Naive thymus-derived CD4-positive, alpha-beta T cell (primary cell): ENCODE measurements at places on chromosomes 12 and 14.

DNA sequence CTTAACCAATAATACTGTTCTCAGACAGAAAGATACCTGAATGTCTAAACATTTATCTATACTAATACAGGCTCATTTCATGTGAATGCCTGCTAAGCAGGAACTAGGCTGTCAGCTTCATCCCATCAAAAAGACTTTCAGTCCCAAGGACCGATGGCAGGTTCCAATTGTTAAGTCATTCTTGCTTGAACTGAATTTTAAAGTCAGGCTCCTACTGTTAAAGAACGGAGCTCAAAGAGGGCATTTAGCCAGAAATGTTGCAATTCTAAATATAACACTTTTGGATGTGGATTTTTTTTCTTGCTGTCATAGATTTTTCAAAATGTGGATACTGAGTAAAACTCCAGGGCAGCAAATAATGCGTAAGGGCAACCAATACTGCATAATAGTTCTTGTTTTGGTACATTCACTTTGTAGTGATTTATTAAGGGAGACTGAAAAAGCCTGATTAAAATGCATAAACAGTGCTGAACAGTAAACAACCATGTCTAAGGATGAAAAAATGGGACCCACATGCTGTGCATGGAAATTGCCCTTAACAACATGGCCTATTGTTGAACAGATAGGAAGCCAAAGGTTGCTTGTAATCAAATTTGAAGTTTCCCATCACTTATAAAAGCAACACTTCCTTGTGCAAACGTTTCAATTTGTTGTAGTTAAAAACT lies 38.6 kb upstream of the DBX2 start:
- no peaks in the 10 kb centered on the region for H3K36me3 ChIP-seq
- H3K27ac ChIP-seq: no peak overlapping the region

DNA sequence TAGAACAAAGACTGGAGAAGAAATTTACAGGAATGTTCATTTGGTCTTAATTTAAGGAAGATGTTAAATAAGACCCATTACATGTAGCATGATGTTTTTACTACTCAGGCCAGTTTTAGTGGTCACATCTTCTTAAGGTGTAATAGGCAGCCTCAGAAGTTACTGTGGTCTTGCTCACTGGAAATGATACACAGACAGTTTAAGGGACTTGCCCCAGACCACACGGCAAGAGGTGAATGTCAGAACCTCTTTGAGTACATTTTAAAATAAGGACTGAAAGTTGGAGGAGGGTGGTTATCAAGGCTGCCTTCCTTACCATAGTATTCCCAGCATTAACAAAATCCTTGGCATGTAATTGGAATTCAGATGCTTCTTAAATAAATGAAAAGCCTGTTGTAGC lies 37.9 kb downstream of the LRRK2 start:
- H3K27ac ChIP-seq: no peak overlapping the region
- H3K36me3 ChIP-seq: no peaks in the 10 kb centered on the region
- DNase-seq: no peak
- no peak overlapping the region for H3K4me3 ChIP-seq
- H3K4me1 ChIP-seq: no peaks in the 10 kb centered on the region

DNA sequence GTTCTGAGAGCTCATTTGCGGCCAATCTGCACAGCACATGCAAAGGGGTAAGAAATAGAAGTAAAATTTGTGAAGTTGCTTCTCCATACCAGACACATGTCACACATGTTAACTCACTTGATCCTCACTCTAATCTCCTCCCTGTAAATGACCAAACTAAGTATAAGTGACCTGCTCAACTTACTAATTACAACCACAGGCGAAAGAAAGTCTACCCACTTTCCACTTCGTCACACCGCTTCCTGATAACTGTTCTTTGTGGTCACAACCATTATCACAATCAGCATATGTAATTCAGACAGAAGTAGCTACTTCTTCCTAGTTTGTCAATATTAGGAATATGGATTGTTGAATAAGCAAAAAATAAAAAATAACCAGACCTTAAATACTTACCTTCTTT lies 293.7 kb upstream of the CLEC14A start:
- H3K36me3 ChIP-seq: no peaks in the 10 kb centered on the region
- no peak overlapping the region for H3K4me3 ChIP-seq
- no peak for DNase-seq

DNA sequence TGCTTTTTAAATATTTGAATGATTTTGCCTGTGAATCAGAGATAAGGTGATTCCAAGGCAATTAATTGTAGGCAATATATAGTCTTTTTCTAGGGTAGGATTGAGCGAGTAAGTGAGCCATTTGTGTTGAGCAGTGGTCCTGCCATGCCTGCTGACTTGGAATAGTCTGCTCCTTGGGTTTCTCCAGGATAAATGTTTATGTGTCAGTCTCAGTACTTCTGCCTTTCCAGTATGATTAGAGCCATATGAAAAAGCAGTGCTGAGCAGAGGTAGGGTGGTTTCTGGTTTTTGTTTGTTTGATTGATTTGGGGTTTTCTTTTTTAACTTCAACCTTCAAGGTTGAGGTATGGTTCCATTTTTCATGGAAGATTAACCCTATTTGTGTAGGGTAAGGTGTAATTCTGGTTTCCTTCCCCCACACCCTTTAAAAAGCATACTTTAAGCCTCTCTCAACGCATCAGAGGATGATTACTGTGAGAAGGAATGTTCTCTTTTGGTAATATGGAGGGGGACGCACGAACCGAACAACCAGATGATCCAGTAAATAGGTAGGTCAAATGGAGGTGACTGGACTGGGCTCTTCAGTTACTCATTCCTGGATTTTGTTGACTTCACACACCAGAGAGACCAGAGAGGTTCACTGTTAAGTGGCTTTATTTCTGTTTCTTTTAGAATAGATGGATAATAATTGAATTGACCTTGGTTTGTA lies 22.7 kb downstream of the FRMD6 start:
- no peaks in the 10 kb centered on the region for H3K36me3 ChIP-seq
- no peak overlapping the region for H3K27ac ChIP-seq
- no peaks in the 10 kb centered on the region for H3K4me1 ChIP-seq
- no peak for DNase-seq

DNA sequence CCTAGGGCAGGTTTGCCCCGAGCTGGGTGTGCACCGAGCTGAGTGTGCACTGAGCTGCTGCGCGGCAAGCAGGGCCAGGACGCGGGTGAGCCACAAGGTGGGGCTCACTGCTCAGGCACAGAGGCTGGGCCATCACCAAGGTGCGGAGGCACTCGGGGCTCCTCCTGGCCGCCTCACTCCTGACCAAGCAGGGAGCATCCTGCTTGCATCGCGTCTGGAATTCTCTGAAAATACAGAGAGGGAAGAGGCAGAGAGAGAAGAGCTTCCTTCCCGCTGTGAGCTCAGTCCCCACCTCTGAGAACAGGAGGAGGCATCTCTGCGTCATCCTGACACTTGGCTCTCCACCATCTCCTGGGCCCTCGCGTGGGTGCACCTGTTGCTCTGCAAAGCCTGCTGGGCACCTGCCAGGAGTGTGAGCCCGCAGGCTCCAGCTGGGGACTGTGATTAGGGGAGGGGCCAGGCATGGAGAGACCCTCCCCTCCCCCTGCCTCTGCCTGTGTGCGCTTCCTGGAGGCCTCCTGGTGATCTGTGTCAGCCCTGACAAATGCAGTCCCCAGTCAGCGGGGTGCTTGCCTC lies 116.3 kb downstream of the GLT1D1 start:
- H3K27ac ChIP-seq: no peak overlapping the region
- no peak for DNase-seq

GRCh38 chr12:64187370-64187769 lies 34.7 kb downstream of the KICS2 start:
- no peaks in the 10 kb centered on the region for H3K4me1 ChIP-seq
- H3K36me3 ChIP-seq: no peaks in the 10 kb centered on the region
- H3K4me3 ChIP-seq: no peak overlapping the region
- no peak for DNase-seq
- H3K27ac ChIP-seq: no peak overlapping the region

DNA sequence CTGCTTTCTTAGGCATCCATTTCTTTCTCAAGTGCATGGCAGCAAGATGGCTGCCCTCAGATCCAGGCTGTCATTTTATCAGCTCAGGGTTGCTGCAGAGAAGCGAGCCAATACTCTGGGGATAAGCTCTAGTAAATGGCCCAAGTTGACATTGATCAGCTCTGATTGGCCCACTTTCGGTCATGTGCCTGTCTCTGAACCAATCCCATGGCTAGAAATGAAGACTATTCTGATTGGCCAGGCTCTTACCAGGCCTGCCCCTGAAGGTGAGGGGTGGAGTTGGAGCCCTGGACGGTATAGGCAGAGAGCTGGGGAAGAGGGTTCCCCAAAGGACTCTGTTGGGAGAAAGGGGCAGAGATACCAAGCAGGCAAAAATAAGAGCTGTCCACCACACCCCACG lies 41.4 kb downstream of the MYO1H start:
- no peak overlapping the region for H3K4me3 ChIP-seq
- H3K27me3 ChIP-seq: no peaks in the 10 kb centered on the region
- no peaks in the 10 kb centered on the region for H3K4me1 ChIP-seq
- no peak for DNase-seq
- H3K27ac ChIP-seq: no peak overlapping the region

GRCh38 chr12:92111256-92111655 lies 34.4 kb downstream of the BTG1 start:
- peaks cover 22% of the 10 kb centered on the region for H3K4me1 ChIP-seq

- no peaks in the 10 kb centered on the region for H3K4me1 ChIP-seq
- H3K27ac ChIP-seq: no peak overlapping the region
- H3K36me3 ChIP-seq: no peaks in the 10 kb centered on the region
- no peak overlapping the region for H3K4me3 ChIP-seq
- H3K27me3 ChIP-seq: no peaks in the 10 kb centered on the region
These were observed 282.4 kb upstream of the RTL1 start for GRCh38 chr14:101185946-101186345.

DNA sequence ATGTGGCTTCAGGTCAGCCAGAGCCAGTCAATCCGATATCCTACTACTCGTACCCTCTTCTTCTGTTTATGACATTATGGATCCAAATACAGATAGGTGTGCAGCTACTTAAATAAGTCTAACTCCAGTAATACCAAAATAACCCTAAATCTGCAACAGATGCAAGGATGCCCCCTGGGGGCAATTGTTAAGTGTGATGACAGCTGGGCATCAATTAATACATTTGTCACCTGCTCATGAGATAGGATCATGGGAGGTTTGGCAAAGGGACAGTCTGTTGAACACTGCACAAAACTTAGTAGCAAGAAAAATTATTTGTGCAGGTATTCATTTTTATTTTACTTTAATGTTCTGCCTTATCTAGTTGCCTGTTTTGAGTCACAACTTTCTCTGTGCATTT lies 83.2 kb downstream of the SLC38A6 start:
- H3K27me3 ChIP-seq: no peaks in the 10 kb centered on the region
- no peak for DNase-seq
- H3K4me1 ChIP-seq: no peaks in the 10 kb centered on the region
- no peak overlapping the region for H3K4me3 ChIP-seq

- H3K4me1 ChIP-seq: no peaks in the 10 kb centered on the region
- no peaks in the 10 kb centered on the region for H3K27me3 ChIP-seq
- no peaks in the 10 kb centered on the region for H3K36me3 ChIP-seq
- H3K27ac ChIP-seq: no peak overlapping the region
- no peak overlapping the region for H3K4me3 ChIP-seq
- peak; percentile 9 for DNase-seq
These were observed 235.5 kb downstream of the AKAP6 start for GRCh38 chr14:32564596-32564995.

- H3K36me3 ChIP-seq: peaks cover 3% of the 10 kb centered on the region
- H3K27me3 ChIP-seq: no peaks in the 10 kb centered on the region
- no peaks in the 10 kb centered on the region for H3K4me1 ChIP-seq
- no peak overlapping the region for H3K27ac ChIP-seq
These were observed 11.1 kb downstream of the SSH1 start for GRCh38 chr12:108846290-108846701.

DNA sequence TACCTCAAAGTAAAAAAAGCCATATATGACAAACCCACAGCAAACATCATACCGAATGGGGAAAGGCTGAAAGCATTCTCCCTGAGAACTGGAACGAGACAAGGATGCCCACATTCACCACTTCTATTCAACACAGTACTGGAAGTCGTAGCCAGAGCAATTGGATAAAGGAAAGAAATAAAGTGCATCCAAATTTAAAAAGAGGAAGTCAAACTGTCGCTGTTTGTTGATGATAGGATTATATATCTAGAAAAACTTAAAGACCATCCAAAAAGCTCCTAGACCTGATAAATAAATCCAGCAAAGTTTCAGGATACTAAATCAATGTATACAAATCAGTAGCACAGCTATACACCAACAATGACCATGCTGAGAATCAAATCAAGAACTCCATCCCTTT lies 5.2 kb downstream of the NDUFA12 start:
- H3K27ac ChIP-seq: no peak overlapping the region
- H3K4me1 ChIP-seq: peaks cover 29% of the 10 kb centered on the region
- peaks cover 37% of the 10 kb centered on the region for H3K36me3 ChIP-seq
- H3K27me3 ChIP-seq: no peaks in the 10 kb centered on the region

- H3K4me1 ChIP-seq: no peaks in the 10 kb centered on the region
- no peak overlapping the region for H3K4me3 ChIP-seq
- no peak overlapping the region for H3K27ac ChIP-seq
- no peaks in the 10 kb centered on the region for H3K27me3 ChIP-seq
These were observed 106.1 kb upstream of the RFLNA start for GRCh38 chr12:124188561-124189405.

DNA sequence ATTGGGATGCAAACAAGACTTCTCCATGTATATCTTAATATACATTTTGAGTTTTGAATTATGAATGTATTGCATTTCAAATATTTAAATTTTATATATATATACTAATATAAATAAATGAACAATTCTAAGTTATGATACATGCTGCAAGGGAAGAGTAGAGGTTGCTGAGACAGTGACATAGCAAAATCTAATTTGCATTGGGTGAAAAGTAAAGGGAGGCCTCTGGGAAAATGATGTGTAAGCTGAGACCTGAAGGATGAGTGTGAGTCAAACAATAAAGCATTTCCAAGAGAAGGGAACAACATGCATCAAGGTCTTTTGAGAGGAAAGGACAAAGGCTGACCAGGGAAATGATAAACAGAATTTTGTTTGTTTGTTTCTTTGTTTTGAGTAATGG lies 62.9 kb upstream of the PTPRQ start:
- DNase-seq: no peak
- no peaks in the 10 kb centered on the region for H3K27me3 ChIP-seq
- H3K4me1 ChIP-seq: no peaks in the 10 kb centered on the region
- no peak overlapping the region for H3K4me3 ChIP-seq
- no peaks in the 10 kb centered on the region for H3K36me3 ChIP-seq
- H3K27ac ChIP-seq: no peak overlapping the region

- H3K4me3 ChIP-seq: no peak overlapping the region
- H3K4me1 ChIP-seq: no peaks in the 10 kb centered on the region
- H3K36me3 ChIP-seq: no peaks in the 10 kb centered on the region
These were observed 105.1 kb downstream of the NDUFA12 start for GRCh38 chr12:94898388-94898787.

- H3K27me3 ChIP-seq: no peaks in the 10 kb centered on the region
- H3K27ac ChIP-seq: no peak overlapping the region
- no peaks in the 10 kb centered on the region for H3K4me1 ChIP-seq
- no peak for DNase-seq
- H3K4me3 ChIP-seq: no peak overlapping the region
These were observed 155.0 kb upstream of the RTL1 start for GRCh38 chr14:101058571-101058970.

DNA sequence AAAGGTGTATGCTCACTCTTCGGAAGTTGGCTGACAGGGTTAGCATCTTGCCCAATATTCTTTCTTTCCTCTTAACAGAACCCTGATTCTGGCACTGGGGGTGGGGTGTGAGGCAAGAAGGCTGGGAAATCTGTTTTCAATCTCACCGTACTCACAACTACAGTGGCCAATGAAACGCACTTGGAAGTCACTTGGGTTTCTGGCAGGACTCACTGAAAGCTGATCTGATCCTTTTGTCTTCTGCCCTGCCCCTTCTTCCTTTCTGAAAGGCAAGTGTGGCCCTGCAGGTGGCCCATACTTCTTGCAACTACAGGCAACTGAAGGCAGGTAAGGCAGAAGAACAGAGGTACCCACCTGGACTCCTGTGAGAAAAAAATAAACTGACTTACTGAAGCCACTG lies 106.9 kb downstream of the STXBP6 start:
- H3K36me3 ChIP-seq: no peaks in the 10 kb centered on the region
- no peak overlapping the region for H3K27ac ChIP-seq
- H3K4me3 ChIP-seq: no peak overlapping the region
- no peaks in the 10 kb centered on the region for H3K27me3 ChIP-seq
- no peak for DNase-seq
- H3K4me1 ChIP-seq: no peaks in the 10 kb centered on the region
